ENCODE measurements at places on chromosomes 7 and 10.

DNA sequence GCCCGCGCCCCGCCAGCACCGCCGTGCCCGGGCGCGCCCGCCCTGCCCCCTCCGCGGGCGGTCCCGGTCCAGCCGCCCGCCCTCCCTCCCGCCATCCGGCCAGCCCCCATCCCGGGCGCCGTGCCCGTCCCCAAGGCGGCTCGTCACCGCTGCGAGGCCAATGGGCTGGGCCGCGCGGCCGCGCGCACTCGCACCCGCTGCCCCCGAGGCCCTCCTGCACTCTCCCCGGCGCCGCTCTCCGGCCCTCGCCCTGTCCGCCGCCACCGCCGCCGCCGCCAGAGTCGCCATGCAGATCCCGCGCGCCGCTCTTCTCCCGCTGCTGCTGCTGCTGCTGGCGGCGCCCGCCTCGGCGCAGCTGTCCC, at the start of gene HTRA1:
HTRA1 (plus strand) TSS at position 187 of the 362 bp plus-strand sequence; CDS start at position 287, 100 bp downstream.
- DNase-seq: peak; percentile 78

DNA sequence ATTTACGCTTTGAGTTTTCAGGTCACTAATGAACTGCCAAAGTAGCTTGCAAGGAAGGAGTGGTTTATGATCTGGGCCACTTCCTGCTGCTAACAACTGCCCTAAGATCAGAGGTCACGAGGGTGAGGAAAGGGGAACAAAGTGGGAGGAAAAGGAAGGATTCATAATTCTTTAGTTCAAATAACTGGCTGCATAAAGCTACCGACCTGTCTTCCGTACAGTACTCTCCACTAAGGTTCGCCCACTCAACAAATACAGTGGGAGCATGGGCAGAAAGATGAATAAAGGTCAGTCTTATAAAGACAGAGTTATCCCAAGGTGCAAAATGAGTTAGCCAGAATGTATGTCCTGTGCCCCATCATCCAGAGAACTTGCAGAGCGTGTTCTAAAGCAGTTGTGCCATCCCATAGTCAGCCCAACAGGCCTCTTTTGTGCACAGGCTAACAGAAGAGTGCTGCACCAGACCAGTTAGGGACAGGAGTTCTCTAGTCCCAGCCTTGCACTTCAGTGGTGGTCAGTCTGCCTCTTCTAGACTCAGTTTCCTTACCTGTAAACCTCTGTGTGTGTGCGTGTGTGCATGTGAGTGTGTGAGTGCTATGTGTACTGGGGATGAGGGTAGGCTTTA, 65.9 kb downstream of the CREB3L2 start:
- DNase-seq: no peak

DNA sequence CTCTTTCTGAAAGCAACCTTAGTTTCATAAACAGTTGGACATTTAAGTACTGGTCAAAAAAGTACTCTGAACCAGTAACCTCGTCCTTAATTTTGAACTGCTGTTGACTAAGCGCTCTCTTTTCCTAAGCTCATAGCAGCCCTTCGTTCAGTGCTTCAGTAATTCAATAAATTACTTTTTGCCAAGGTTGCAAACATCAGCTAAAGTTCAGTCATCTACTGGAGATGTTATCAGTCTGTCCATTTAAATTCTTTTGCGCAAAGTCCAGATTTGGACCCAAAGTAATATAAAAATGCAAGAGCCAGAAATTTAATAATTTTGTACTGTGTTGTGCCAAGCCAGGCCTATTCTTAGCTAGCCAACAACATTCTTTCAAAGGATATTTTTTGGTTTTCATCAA, 8.4 kb downstream of the PTPRE start:
- no peak for DNase-seq

- no peak for DNase-seq
Observed at GRCh38 chr7:38905056-38905759, 3.8 kb downstream of the VPS41 start.

DNA sequence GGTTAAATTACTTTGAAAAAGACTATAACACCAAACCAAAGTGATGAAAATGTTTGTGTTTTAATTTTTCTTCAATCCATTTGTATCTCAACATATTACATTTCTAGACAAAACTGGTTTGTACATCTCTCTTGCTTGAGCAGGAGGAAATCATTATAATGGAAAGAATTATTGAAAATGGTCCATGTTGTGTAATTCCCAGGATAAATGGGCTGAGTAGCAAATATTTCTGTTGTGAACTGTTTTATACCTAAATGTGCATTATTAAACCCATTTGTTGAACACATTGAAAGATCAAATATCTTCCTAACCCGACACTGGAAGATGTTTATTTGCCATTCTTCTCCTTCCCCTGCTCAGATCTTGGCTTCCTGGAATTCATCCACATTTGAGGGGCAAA, 14.1 kb upstream of the CDK6 start:
- DNase-seq: no peak

DNA sequence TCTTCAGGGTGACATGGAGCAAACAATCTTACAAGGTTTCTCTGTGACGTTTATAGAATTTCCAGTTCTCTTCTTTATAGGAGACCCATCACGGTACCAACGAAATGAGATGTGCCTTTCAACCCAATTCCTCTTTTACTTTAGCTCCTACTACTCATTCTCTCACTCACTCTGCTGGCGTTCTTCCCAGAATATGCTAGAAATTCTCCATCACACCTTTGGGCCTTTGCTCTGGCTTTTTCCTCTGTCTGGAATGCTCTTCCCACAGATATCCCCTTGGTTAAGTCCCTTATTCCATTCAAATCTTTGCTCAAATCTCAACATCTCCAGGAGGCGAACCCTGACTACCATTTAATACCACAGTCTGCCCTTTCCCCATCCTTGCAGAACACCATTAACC, 39.0 kb downstream of the SEMA3C start:
- no peak for DNase-seq

DNA sequence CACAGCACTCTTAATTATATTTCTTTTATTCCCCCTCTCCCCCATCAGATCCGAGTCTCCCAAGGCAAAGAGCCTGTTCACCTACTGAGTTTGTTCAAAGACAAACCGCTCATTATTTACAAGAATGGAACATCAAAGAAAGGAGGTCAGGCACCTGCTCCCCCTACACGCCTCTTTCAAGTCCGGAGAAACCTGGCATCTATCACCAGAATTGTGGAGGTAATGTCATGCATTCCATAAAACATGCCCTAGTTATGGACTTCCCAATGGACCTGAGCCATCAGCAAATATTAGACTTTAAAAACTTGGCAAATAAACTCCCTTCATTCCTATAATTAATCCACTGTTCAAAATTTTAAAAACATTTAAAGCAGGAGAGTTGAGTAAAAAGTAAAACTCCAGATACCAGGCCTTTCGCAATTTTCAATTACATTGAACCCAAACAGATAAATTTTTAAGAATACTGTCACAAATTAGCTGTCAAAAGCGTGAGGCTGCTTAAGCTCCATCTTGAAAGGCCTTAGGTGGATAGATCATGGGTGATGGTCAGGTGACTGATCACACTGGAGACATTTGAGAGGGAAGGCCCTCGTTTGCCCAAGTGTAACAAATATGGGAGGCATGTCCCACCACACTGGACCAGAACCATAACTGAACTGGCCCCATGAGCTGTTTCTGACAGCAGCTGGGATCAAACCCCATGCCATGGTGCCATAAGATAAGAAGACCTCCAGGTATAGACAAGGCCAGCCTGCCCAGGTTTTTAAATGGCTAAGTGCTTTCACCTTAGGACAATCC, 46.9 kb upstream of the ARL4A start:
- DNase-seq: no peak

DNA sequence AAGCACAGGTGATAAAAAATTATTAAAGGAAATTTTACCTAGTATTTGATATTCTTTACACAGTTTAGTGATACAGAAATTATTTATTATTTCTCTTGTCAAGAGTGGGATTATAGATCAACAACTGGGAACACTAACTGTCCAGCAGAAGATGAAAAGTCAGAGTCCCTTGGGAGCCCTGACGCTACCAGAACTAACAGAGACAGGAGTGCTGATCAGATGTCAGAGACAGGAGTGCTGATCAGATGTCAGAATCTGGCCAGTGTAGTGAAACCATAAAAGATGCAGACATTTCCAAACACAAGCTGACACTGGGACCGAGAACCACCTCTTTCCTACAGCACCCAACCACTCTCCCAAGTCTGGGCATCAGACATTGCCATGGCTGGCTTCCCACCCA, 828.2 kb downstream of the TNS3 start:
- no peak for DNase-seq

- DNase-seq: no peak
Observed at GRCh38 chr7:98594787-98595186, 22.3 kb upstream of the NPTX2 start.

- no peak for DNase-seq
Observed at GRCh38 chr10:29112827-29113615, 175.8 kb upstream of the LYZL1 start.

- DNase-seq: no peak
Observed at GRCh38 chr10:104321226-104321625, 17.0 kb downstream of the ITPRIP start.

GRCh38 chr10:35712486-35712885, 70.4 kb upstream of the FZD8 start:
- no peak for DNase-seq

GRCh38 chr10:132624847-132625471, 87.4 kb downstream of the INPP5A start:
- no peak for DNase-seq

DNA sequence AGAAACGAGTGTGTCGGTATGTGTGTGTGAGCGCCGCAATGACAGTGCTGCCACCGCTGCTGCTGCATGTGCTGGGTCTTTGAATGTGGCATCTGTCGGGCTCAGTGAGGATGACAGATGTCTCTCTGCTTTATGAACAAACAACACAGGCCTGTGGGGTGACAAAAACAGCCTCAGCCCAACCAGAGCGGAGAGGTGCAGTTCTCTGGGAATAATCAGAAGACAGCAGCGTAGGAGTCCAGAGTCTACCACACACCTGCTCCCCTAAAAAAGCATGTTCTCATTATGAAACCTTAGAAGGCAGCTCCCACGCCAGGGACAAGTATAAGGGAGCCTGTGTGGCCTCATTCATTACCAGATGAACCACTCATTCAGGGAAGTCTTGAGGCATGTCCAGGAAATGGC, 278.3 kb downstream of the KCNMA1 start:
- DNase-seq: peak; percentile 25

DNA sequence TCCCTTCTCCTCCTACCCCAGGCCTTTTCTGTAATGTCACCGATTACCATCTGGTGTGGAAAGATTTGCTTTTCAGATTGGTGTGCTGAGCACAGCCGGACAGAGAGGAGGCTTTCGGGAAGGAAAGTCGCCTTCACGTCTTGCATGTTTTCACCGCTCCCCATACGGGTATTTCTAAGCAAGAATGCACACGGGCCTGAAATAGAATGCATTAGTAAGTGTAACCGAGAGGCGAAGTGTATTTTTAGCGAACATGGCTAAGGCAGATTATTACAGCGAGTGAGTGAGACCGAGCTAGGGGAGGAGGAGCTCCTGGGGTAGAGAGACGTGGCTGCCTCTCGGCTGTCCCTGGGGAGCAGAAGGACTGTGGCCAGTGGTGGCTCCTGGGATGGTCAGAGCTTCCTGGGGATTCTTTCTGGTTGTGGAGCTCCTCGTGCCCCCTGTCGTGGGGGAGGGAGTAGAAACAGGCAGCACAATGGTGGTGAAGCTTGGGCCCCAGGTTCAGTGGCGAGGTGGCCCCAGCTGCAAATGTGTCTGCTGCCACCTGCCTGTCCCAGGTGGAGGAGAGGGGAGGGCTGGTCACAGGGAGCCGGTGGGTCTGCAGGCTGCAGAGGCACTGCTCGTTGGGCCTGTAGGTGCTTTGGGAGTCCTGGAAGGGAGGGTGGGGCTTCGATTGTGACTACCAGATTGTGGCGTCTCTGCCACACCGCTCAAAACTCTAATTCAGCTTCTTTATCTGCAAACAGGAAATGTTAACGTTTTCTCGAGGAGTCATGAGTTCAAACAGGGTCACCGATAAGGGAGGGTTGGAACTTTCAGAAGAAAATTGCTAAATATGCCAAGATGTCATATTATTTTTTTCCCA, 135.8 kb downstream of the CAMK1D start:
- no peak for DNase-seq

GRCh38 chr10:69736886-69737641, 64.6 kb upstream of the COL13A1 start:
- DNase-seq: no peak

GRCh38 chr10:128645486-128645885, 519.3 kb upstream of the MKI67 start:
- no peak for DNase-seq

DNA sequence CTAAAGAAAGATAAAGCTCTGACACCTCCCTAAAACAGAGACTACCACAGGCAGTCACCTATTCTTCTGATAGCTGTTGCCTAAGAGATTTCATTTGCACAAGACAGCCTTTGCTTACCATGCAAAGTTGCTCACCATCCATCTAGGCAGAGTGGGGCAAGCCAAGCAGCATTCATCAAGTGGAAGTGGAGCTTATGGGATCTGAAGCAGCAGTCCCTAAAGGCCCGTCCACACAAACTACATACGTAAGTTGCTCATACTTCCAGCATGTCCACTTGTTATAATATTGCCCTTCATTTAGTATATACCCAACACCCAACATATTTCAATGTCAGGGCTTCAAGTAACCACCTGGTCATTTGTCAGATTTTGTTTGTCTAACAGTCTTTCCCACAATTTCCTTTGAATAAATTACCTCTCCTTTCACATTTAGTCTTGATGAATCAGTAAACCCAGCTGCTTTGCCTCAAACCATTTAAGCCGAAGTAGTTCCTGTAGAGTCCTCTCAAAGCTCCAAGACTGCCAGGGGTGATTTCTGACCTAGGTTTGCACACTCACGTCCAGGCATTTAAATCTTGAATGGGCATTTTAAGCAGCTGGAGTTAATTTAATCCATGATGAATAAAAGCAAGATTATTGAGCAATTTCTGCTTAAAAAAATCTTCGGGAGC, 67.9 kb downstream of the ATAD1 start:
- no peak for DNase-seq

- DNase-seq: no peak
Observed at GRCh38 chr10:113420733-113421675, 131.8 kb upstream of the HABP2 start.

- DNase-seq: no peak
Observed at GRCh38 chr10:74113546-74113945, 37.1 kb downstream of the AP3M1 start.

GRCh38 chr10:50992972-50993766, 81.1 kb upstream of the PRKG1 start:
- no peak for DNase-seq

DNA sequence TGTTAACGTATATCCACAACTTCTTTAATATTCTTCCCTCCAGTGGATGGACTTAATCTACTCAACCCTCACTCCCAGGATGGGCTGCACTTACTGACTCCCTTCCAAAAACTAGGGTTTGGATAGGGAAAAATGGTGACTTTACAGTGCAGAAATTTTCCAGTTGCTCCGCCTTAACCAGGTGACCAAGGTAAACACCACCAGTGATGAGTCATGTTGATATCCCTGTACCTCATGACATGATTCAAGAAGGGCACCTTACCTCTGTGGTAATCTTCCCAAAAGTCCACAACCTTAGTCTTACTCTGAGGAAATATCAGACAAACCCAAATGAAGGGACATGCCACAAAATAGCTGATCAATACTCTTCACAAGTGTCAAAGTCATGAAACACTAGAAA, 3.5 kb upstream of the GSTK1 start:
- DNase-seq: no peak

GRCh38 chr10:110040767-110041478, 33.1 kb downstream of the ADD3 start:
- DNase-seq: no peak

GRCh38 chr7:44194069-44194468, 4.8 kb upstream of the GCK start:
- no peak for DNase-seq
